Left kidney (tissue), 8 donors: ENCODE measurements at places on chromosomes 12 and 14. TPM values are rescaled to one million over a fixed set of nuclear protein-coding genes. Genes with fewer than 3 reads are reported as not detected.

DNA sequence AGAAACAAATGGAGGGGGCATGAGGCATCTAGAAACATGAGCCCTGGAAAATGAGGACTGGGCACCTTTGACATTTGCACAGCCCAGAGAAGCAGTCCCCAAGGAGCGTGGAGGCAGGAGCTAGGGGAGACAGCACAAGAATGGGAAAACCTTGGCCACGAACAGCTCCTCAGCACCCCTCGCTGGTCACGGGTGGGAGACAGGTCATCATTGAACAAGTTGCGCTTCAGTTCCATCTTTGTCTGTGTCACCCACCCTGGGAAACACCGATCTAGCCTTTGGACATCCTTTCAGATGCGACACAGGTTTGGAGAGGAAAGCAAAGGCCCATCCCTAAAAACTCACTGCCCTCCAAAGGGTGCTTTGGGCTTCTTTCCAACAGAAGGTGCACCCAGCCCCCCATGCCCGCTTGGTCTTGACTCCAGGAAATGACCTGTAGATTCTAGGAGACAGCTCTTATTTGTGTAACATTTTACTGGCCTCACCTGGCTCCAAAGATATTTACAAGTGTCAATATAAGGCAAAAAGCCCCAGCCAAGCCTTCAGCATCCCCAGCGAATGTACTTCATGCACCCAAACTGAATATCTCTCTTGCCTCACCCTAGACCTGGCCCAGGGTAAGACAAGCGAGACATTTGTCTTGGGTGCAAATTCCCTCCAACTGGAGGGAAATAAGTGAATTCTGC is 28.8 kb upstream of the CLMN start:
- DNase-seq, result no peak

GRCh38 chr12:108744021-108744897 is 12.9 kb upstream of the CORO1C start:
- no peak for DNase-seq

NACA gene
- 1,966 TPM for polyA plus RNA-seq

DNA sequence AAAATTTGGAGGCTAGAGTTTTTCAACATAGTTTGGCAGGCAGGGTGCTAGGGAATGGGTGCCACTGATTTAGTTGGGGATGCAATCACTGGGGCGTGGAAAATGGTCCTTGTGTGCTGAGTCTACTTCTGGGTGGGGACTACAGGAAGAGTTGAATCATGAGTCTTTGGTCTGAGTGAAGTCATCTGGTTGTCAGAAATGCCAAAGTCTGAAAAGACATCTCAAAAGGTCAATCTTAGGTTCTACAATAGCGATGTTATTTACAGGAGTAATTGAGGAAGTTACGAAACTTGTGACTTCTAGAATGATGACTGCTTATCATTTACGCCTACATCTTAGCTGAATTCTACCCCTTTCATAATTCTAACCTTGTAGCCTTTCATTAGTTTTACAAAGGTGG is 209.1 kb downstream of the NUBPL start:
- no peak for DNase-seq

REP15 gene
- polyA plus RNA-seq, result 2.7 TPM

CNTN1 gene
- polyA plus RNA-seq, result 35.7 TPM

SLCO1B1 gene
- polyA plus RNA-seq, result not detected

DNA sequence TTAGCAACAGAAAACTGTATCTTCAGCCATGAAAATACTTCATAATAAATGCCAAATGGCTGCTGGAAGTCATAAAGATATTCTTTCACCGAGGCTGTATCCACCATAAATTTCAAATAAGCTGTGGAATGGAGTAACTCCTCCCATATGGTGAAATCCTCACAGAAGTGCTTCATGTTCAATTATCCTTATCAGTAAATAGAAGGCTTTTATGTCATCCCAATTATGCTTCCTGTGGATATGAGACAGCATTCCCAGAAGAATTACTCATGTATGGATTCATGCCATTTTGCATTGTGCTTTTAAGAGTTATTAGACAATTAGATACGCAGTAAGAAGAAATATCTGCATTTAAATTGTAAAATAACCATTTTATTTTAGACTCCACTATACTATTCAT is 99.0 kb downstream of the RTN1 start:
- no peak for DNase-seq

- DNase-seq, result no peak
These were observed 52.6 kb downstream of the IFT81 start for GRCh38 chr12:110176745-110177144.
